ENCODE measurements at places on chromosomes 6 and 20. TPM values are rescaled to one million over a fixed set of nuclear protein-coding genes. Genes with fewer than 3 reads are reported as not detected.

GRCh38 chr6:17448165-17448564 is 54.8 kb downstream of the CAP2 start:
- DNase-seq: no peak

DNA sequence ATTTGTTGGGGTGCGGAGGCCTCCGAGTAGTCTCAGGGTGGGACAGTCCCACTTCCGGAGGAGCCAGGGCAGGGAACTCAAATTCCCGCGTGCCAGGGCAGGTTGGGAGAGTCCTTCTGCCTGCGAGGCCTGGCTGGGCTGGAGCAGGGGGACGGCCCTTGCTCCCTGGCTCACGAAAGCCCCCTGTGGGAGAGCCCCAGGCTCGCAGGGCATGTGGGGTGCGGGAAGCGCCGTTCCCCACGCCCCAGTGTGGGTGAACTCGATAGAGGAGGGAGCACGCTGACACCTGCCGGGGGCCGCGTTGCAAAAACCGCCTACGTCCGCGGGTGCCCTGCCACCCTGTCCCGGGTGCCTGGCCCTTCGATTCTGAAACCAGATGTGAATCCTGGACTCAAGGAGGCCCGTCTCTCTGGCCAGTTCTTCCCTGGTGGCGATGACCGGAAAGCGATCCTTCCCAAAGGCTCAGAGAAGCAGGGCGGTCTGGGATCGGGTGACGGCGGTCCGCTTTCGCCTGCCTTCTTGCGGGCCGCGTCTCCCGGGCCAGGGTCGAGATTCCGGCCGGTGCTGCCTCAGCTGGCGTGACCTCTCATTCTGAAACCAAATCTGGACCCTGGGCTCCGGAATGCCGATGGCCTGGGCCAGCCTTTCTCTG is 1846.5 kb upstream of the DEFB115 start:
- no peak for DNase-seq

EBF4 gene
- total RNA-seq: 12.7 TPM

DNA sequence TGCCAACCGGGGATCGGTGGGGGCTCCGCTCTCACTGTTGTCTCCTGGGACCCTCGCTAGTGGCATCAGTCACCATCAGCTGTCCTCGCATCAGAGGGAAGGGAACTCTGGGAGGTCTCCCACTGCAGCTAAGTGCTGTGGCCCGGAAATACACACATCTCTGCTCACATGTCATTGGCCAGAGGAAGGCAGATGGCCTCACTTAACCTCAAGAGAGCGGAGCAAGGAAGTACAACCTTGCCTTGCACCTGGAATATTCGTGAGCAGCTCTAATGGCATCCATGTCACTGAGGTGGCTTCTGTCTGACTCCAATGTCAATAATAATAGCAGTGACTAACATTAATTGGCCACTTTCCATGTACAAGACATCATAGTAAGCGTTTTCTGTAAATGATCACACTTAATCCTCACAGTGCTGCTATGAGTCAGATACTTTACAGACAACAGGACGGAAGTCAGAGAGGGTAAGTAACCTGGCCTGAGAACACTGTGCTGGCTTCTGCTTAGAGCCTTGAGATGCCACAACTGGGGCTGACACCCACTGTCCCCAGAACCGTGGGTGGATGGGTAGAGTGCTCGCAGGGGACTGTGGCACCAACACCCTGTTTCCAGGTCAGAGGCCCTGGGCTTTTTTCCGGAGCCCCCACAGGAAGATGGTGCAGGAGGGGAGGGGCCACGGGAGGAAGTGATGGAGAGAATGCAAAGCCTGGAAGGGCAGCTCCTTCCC is 6.0 kb downstream of the LHFPL5 start:
- DNase-seq: peak; percentile 51

DNA sequence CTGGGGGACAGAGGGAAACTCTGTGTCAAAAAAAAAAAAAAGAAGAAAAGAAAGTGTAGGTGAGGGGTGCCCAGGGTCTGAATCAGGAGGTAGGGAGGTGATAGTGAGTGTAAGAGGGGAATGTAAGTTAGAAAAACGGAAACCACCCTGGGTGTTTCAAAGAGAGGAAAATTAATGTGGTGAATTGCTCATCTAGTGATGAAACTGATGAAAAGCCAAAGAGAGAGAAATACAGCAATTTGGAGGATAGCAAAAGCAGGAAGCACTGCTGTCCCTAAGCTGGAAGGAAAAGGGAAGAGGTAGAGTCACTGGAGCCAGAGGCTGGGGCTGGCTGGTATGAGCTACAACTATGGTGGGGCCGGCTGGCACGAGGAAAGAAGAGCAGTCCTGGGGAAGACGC is 85.0 kb upstream of the CEP85L start:
- no peak for DNase-seq

SLC22A1 gene
- 8.9 TPM for total RNA-seq

DNA sequence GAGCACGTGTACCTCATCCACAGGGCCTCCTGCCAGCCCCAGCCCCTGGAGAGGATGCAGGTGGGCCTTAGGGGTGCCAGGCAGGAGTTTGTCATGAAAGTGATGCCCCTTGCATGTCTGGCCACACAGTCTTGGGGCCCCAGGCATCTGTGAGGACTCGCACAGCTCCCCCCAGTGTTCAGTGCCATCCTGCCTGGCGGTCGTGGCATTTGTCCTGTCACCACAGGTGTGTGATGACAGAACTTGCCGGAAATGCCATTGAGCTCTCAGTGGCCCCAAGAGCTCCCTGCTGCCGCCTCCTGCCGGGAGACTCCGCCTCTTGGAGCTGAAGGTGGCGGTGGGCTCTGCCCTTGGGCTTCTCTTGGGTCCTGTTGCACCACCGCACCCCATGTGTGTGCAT is 30.6 kb upstream of the ADRM1 start:
- no peak for DNase-seq

GRM4 gene
- not detected for total RNA-seq

DNA sequence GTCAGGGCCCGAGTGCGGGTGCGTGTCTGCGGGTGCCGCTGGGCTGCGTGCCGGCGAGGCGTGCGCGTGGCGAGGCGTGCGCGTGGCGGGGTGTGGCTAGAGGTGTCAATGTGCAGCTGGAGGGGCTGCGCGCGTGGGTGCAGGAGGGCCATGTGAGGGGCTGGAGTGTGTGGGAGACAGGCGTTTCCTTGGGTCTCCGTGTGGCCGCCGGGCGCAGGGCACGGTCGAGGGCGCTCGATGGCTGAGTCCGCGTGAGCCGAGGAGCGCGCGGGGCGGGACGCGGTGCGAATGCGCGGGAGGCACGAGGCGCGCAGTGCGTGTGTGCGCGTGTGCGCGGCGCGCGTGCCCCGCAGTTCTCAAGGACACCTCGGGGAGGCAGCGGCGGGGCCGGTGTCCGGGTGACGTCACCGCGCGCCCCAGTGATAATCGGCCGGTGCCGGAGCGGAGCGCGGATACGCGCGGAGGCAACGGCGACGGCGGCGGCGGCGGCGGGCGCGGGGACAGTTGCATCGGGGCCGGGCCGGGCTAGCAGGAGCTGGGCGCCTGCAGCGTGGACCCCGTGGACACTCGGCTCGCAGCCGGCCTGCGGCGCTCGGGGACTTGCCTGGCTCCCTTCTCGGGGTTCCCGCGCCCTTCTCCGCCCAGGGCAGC is 38.7 kb downstream of the YTHDF1 start:
- DNase-seq: no peak

Data from mucosa of gallbladder (tissue), 1 donor.